ENCODE measurements at places on chromosomes 13 and 19. TPM values are rescaled to one million over a fixed set of nuclear protein-coding genes. Genes with fewer than 3 reads are reported as not detected.

GRCh38 chr13:84951128-84951527 is 848.1 kb downstream of the SLITRK6 start:
- peaks cover 6% of the 10 kb centered on the region for H3K36me3 ChIP-seq
- no peaks in the 10 kb centered on the region for H3K27me3 ChIP-seq
- no peak overlapping the region for H3K27ac ChIP-seq

STAP2 gene
- total RNA-seq = 18.1 TPM

DNA sequence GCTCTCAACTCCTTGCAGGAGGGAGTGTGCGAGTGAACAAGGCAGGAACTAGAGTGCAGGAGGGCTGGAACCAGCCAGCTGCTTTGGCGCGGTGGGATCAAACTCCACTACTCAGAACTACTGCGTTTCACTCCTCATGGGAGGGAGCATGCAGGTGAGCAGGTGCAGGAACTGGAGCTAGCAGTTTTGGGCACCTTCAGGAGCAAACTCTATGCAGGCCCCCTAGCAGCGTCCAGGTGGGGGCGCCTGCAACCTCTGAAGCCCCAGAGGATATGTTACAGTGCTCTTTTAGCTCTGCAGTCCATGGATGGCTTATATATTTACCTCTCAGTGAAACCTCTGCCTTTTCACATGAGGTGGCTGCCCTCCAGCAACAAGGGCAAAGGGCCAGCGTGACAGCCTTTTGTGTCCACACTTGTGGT is 1303.4 kb downstream of the PCDH9 start:
- H3K36me3 ChIP-seq = no peaks in the 10 kb centered on the region
- peak; percentile 33 for DNase-seq
- peaks cover 7% of the 10 kb centered on the region for H3K4me1 ChIP-seq
- peaks cover 2% of the 10 kb centered on the region for H3K27me3 ChIP-seq
- H3K4me3 ChIP-seq = no peak overlapping the region
- H3K27ac ChIP-seq = no peak overlapping the region

DNA sequence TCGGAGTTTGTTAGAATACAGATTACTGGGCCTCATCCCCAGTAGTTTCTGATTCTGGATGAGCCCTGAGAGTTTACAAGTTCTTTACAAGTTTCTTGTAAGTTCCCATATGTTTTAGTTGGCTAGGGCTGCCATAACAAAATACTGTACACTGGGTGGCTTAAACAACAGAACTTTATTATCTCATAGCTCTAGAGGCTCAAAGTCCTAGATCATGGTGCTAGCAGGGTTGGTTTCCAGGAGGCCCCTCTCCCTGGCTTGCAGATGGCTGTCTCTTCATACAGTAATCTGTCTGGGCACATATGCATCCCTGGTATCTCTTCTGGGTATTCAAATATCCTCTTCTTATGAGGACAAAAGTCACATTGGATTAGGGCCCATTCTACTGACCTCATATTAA is 167.2 kb downstream of the KLF5 start:
- no peaks in the 10 kb centered on the region for H3K36me3 ChIP-seq
- H3K4me3 ChIP-seq = no peak overlapping the region
- H3K4me1 ChIP-seq = no peaks in the 10 kb centered on the region
- peaks cover 3% of the 10 kb centered on the region for H3K27me3 ChIP-seq

DNA sequence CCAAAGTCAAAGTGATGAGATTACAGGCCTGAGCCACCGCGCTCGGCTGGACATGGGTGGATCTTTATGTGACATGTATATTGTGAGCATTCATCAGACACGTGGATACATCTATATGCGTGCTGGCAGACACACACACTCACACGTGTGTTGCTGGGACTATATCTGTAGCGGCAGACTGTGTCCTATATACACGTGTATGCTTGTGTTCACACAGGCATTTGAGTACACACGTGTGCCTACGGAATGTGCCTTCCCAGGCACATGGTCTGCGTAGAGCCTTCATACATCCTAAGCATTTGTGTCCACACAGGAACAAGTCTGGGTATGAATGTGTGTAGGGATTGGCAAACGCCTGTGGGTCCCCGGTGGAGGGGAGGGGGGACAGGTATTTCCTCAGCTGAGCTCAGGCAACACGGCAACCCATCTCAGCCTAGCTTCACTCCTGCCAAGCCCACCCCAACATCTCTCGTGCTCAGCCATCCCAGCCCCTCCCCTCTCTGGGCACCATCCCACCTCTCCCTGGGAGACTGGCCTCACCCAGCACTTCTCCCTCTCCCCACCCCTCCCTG is 2.6 kb downstream of the UNC13A start:
- H3K4me3 ChIP-seq = peak overlapping the region; percentile 34
- peaks cover 9% of the 10 kb centered on the region for H3K4me1 ChIP-seq
- H3K36me3 ChIP-seq = peaks cover 6% of the 10 kb centered on the region
- H3K27ac ChIP-seq = peak overlapping the region; percentile 38
- no peak for DNase-seq

ZNF284 gene
- total RNA-seq = 3.9 TPM

DNA sequence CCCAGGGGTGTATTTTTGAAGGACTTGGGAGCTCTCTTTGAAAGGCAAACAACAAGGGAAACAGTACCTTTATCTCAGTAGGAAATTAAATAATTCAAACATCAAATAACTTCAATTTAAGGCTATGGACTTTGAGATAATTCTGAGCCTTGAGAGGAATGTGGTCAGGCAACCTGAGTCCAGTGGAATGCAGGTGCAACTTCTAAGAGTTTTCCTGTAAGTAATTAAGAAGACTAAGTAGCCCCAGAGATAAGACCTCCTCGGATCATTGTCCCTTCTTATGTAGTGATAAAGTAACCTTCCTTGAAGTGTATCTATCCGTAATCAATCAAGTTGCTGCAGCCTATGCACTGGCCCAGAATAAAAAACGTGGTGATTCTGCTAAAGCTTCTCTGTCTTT is 29.2 kb downstream of the ZNF701 start:
- no peak overlapping the region for H3K27ac ChIP-seq
- peaks cover 25% of the 10 kb centered on the region for H3K36me3 ChIP-seq
- no peak for DNase-seq
- no peak overlapping the region for H3K4me3 ChIP-seq
- H3K4me1 ChIP-seq = peaks cover 6% of the 10 kb centered on the region

DNA sequence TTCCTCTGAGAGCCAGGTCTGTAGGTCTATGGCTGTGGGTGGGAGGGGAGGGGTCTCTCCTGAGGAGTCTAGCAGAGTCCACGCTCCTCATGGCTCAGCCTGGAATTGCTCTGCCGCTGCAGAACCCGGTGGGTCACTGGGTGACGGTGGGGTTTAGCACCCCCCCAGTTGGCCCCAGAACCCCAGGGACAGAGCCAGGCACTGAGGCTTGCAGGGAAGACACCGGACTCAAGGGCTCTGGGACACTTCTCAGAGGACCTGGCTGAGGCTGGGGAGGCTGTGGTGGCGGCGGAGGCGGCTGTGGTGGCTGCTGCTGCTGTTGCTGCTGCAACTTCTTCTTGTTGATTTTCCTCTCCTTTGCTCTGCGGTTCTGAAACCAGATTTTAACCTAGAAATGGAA is 6.1 kb downstream of the CDX2 start:
- peaks cover 44% of the 10 kb centered on the region for H3K27me3 ChIP-seq
- no peak overlapping the region for H3K27ac ChIP-seq
- no peak for DNase-seq
- H3K4me3 ChIP-seq = no peak overlapping the region
- H3K4me1 ChIP-seq = peaks cover 6% of the 10 kb centered on the region

FCGBP gene
- 0.49 TPM for total RNA-seq

GRCh38 chr13:100887729-100888151 is 213.1 kb upstream of the TMTC4 start:
- no peaks in the 10 kb centered on the region for H3K27me3 ChIP-seq
- no peaks in the 10 kb centered on the region for H3K4me1 ChIP-seq
- H3K4me3 ChIP-seq = no peak overlapping the region
- H3K27ac ChIP-seq = no peak overlapping the region
- no peaks in the 10 kb centered on the region for H3K36me3 ChIP-seq
- DNase-seq = no peak

ZNF534 gene
- total RNA-seq = not detected

ZNF814 gene
- total RNA-seq = 38.3 TPM

- peaks cover 41% of the 10 kb centered on the region for H3K27me3 ChIP-seq
- H3K27ac ChIP-seq = peak overlapping the region; percentile 75
- DNase-seq = peak; percentile 66
- H3K4me1 ChIP-seq = peaks cover 18% of the 10 kb centered on the region
- H3K36me3 ChIP-seq = no peaks in the 10 kb centered on the region
Measured at GRCh38 chr13:99982036-99982730, 599 bp downstream of the ZIC2 start.

ICAM5 gene
- total RNA-seq = 3.6 TPM

GRCh38 chr19:54136086-54136863 is 1.3 kb upstream of the CNOT3 start:
- peaks cover 16% of the 10 kb centered on the region for H3K27me3 ChIP-seq
- peaks cover 3% of the 10 kb centered on the region for H3K4me1 ChIP-seq
- peak overlapping the region; percentile 96 for H3K4me3 ChIP-seq
- H3K36me3 ChIP-seq = no peaks in the 10 kb centered on the region
- DNase-seq = no peak

DNA sequence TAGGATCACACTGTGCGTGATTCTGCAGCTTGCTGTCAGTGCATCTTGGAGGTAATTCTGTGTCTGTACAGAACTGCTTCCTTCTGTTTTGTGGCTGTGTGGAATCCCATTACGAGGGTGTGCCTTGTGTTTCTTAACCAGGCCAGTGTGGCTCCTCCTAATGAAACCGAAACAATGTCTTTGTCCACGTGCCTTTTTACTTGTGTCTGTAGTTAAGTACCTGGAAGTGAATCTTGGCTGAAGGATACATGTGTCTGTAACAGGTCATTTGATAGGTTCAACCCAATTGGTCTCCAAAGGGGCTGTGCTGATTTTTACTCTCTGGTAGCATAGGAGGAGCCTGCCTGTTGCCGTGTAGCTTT is 13.1 kb downstream of the NOP53 start:
- peaks cover 4% of the 10 kb centered on the region for H3K4me1 ChIP-seq
- DNase-seq = no peak
- H3K4me3 ChIP-seq = no peak overlapping the region

GRCh38 chr19:39410017-39410830 is 2.2 kb upstream of the PLEKHG2 start:
- peak overlapping the region; percentile 69 for H3K4me3 ChIP-seq
- DNase-seq = peak; percentile 56
- peak overlapping the region; percentile 90 for H3K27ac ChIP-seq
- H3K36me3 ChIP-seq = no peaks in the 10 kb centered on the region
- H3K27me3 ChIP-seq = peaks cover 23% of the 10 kb centered on the region

KASH5 gene
- 0.49 TPM for total RNA-seq

GRCh38 chr13:32881074-32881776 is 135.0 kb upstream of the KL start:
- DNase-seq = no peak
- H3K36me3 ChIP-seq = no peaks in the 10 kb centered on the region
- H3K27ac ChIP-seq = no peak overlapping the region
- no peak overlapping the region for H3K4me3 ChIP-seq
- H3K4me1 ChIP-seq = no peaks in the 10 kb centered on the region
- H3K27me3 ChIP-seq = peaks cover 2% of the 10 kb centered on the region

DNA sequence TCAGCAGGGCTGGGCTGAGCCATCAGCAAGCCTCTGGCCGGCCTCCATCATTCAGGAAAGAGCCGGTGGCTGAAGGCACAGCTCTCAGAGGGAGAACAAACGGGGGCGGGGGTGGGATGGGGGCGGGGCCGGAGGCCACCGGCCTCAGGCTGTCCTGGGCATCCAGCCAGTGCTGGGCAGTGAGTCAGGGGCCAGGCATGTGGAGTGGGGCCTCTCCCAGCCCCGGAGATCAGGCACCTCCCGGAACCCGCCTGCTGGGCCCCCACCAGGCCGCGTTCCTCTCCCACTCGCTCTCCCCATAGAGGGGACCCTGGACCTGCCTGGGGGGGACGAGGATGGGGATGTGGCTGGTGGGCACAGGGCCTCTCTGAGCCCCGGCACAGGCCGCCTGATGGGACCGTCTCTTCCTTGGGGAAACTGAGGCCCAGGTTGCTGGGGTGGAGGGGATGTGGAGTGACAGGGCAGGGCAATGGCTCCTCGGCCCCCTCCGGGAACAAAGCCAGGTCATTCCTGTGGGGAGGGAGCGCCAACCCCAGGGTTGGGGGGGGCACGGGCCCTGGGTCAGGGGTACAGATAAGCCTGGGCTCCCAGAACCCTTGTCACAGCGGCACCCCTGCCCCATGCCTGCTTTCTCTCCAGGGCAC is 12.9 kb downstream of the SPC24 start:
- no peaks in the 10 kb centered on the region for H3K36me3 ChIP-seq
- no peak overlapping the region for H3K4me3 ChIP-seq
- no peaks in the 10 kb centered on the region for H3K4me1 ChIP-seq

ERICH4 gene
- total RNA-seq = not detected

DNA sequence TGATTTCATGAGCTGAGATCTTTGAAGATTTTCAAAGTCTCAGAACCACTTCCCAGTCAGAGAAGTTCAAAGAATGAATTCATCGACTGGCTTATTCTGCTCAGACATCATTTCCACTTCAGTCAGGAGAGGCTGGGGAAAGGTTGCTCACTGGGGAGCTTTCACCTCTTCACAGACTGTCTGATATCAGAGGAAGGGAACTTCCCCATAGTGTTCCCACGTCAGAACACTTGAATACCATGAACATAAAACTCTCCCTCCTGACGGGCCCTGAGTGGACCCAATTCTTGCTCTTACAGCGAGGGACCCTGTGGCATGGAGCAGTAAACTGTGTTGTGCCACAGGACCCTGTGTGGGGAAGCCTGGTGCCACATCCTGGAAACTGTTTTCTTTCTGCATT is 492.6 kb downstream of the COG6 start:
- no peak overlapping the region for H3K27ac ChIP-seq
- DNase-seq = no peak
- no peak overlapping the region for H3K4me3 ChIP-seq
- no peaks in the 10 kb centered on the region for H3K4me1 ChIP-seq
- no peaks in the 10 kb centered on the region for H3K36me3 ChIP-seq

DNA sequence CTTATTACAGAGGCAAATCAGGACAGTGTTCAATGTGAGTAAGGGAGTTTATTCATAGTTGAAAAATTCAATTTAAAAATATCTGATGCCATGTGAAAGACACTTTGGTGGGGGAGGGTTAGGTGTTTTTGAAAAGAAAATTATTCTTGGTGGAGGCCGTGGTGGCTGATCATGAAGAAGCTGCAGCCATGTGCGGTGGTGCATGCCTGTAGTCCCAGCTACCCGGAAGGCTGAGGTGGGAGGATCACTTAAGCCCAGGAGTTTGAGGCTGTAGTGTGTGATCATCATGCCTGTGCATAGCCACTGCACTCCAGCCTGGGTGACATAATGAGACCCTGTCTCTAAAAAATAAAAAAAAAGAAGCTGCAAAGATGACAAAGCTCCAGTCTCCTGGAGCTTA is 28.6 kb downstream of the WDFY2 start:
- H3K36me3 ChIP-seq = no peaks in the 10 kb centered on the region
- peak overlapping the region; percentile 5 for H3K4me3 ChIP-seq
- no peak for DNase-seq
- peaks cover 41% of the 10 kb centered on the region for H3K4me1 ChIP-seq

DNA sequence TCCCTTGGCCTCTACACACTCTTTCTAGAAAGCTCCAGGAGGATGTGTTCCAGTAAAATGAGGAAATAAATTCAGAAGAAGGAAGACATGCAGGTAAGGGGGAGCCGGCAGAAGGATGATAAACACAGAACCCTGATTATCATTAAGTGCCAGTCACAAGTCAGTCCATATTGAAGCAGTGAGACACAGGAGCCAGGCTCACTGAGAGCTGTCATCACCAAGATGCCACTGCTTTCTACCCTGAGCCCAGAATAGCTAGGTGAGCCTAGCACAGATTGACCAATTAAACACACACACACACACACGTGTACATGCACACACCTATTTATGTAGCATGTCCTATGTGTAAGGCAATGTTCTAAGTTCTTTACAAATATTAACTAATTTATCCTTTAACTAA is 211.4 kb upstream of the IPO5 start:
- DNase-seq = no peak
- H3K27me3 ChIP-seq = no peaks in the 10 kb centered on the region
- no peak overlapping the region for H3K4me3 ChIP-seq
- H3K4me1 ChIP-seq = peaks cover 5% of the 10 kb centered on the region
- no peaks in the 10 kb centered on the region for H3K36me3 ChIP-seq
- H3K27ac ChIP-seq = no peak overlapping the region
